ENCODE measurements at places on chromosomes 1 and 21.
A peak's percentile ranks its signal among the peaks of the same experiment; 100 is the strongest.

DNA sequence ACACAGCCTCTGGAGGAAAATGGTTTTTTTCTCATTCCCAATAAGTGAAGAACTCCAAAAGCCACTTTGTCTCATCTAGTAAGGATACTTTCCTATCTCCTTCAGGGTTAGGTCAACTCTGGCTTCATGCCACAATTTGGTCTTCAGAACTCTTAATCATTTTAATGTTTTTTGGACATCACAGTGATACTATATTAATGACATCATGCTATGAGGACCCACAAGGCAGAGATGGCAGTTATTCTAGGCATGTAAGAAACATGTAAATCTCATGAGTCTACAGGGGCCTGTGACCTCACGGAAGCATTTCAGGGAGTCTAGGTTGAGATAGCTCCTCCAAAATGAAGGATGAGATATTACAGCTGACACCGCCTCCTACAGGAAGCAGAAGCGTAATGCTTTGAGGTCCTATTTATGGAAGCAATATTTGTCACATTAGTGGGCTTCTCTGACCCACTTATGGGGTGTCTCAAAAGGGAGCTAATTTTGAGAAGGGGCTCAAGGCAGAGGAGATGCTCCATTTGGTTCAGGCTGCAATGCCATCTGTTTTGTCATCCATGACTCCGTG, 5.0 kb upstream of the GPR137B start:
- peak; percentile 18 for DNase-seq

GRCh38 chr1:171220581-171221054, 27.7 kb upstream of the FMO1 start:
- no peak for DNase-seq

DNA sequence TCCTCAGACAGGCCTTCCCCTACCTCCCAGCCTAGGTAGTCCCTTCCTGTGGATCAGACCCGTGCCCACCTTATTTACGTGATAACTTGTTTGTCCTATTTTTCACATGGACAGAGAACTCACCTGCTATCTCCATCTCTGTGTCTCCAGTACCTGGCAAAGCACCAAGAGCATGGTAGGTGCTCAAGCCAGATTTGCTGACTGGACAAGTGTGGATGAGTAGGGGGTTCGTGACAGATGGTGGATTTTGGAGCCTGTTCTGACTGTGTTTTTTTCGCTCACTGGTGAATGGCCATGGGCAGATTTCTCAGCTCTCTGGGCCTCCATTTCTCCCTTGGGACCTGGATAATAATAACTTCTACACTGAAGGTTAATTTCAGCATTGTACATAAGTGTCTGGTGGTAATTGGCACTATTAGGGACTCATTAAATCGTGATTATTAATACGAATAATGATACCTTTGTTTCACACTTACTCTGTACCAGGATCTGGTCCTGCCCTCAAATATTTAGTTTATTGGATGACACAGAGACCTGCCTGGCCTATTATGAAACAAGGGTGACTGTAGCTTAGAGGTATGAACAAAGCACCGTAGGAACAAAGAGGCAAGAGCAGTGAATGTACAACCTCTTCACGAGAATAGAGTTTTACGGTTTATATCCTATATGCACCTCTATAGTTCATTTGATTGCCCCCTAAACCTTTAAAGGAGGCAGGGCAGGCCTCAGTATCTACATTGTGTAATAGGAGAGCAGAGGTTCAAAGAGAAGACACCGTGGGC, 24.5 kb upstream of the SLC26A9 start:
- no peak for DNase-seq

DNA sequence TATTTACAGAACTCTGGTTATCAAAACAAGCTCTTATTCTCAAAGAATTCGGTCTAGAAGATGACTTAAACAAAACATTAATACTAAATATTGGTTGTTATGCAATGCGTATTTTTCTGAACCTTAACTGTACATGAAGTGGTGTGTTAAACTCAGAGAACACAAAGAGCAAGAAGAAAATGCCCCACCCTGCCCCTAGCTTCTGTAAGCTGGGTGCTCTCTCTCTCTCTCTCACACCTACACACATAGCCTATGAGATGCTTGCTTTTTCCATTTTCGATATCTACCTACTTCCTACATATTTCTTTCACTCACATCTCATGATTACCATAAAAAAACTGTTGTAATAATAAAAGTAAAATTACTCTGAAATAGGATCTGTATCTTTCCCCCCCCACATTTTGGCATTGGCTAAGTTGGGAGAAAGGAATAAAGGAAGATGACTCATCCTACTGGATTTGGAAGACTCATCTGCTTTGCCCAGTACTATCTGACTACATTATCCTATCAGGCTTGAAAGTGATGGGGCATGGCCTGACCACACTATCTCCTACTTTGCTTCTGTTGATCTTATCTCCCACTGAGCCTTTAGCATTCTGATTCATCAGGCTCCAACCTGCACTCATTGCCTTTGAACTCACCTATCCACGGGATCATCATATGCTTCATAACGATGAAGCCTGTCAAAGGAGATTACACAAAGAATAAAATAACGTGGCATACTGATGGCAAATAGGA, 2.9 kb downstream of the CRYZ start:
- peak; percentile 17 for DNase-seq

DNA sequence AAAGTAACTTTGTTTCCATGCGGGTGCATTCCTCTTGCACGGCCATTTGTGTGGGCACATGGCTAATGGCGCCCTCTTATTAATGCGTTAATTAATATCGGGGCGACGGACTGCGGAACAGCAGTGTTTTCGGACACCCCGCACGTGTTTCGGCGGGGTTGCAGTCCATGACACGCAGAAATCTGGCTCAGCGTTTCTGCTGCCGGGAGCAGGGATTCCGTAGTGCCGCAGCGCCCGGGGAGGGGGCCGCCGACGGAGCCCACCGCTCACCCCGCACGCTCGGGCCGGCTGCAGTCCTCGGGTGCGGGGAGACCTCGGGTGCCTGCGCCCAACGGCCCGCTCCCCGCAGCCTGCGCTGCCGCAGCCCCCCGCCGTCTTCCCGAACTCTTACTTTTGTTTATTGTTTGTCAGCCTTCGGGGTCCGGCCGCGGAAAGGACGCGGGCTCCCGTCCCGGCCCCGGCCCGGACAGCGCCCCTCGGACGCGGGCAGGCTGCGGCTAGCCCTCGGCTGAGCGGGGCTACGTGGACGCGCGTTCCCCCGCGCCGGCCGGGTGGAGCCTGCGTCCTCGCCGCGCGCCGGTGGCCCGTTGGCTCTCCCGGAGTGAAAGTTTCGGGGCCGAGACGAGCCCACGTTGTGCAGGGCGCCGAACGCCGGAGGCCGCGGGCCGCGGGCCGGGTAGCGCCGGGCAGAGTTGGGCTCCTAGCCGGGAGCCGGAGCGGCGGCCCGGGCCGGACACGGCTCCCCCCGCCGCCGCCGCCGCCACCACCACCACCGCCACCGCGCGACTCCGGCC, 849 bp downstream of the NFIA start:
- peak; percentile 47 for DNase-seq

DNA sequence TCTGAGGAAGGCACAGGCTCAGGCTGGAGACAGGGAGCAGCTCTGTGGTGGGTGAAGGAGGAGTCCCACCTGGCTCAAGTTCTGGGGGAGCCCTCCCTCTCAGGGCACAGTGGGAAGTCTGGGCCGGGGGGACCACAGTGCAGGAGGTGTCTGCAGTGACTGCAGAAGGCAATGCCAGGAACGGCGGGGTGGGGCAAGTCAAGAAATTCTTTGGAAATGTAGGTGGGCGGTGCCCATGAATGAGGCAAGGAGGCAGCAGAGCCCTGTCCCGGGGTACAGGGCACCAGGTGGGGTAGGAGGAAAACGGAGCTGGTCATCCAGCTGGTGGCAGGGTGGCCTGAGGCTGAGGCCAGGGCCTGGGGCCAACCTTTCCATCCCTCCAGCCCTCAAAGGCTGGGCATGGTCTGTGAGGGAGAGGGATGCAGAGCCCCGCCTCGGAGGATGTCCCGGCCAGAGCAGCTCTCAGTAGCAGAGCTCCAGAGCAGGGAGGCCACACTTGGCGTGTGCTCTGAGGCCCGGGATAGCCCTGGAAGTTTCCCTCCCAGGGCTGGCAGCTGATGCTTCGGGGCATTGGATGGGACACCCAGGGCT, 4.7 kb downstream of the TFF3 start:
- DNase-seq, result no peak

- no peak for DNase-seq
Observed at GRCh38 chr1:220698607-220699016, 8.4 kb downstream of the C1orf115 start.

DNA sequence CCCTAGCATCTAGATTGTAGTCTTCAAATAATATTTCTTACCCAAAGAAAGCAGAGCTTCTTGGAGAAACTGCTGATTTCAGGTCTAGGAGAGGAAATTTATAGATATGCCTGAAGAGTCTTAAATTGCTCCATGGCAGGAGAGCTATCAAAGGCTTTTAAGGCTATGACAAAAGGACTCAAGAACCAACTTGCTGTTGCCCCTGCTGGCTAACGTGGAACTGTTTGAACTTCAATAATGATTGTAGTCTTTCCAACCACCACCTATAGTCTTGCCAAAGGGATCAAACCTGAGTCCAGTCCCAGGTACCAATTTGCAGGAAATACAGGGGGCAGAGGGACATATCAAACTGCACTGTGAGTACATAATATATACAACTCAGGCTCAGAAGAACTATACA, 336.2 kb upstream of the ESRRG start:
- DNase-seq, result no peak

DNA sequence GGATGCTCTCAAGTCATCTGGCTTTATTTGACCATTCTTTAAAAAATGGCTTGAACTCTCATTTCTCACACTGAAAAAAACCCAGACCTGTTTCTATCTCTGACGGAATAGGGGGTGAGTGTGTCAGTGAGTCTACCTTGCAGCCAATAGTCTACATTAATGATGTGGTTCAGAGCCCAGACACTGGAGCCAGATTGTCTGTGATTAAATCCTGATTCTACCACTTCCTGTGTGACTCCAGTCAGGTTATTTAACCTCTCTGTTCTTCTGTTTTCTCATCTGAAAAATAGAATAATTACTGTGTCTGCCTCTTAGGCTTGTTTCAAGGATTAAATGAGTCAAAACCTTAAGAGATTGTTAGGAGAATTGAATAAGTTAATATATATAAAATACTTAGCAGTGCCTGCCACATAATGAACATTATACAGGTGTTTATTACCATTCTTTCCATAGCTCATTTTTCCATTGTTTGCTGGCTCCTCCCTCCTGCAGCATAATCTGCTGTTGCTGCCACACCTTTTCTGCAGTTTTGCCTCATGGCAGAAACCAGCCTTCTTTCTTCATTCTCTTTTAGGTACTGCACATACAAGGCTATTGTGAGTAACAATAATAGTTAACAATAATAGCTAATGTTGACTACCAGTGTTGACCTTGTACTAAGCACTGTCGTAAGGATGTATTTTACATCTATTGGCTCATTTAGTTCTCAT, 157.6 kb upstream of the IVNS1ABP start:
- no peak for DNase-seq

- no peak for DNase-seq
Observed at GRCh38 chr21:25459365-25459764, 147.9 kb downstream of the MRPL39 start.

DNA sequence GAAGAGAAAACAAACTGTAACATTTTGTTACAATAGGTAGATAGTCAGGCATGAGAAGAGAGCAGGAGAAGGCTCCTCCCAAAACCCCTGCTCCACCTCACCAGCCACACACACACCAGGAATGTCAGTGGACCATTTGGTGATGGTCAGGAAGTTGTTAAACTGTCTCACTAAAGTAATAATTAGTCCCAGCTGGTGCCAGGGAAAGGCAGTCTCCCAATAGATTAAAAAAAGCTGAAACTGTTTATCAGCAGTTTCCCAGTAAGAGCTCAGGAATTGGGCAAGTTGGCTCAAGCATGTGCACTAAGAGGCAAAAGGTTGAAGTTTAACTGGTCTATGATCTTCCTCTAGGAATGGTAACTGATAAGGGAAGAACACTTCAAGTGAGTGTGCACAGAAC, 249.6 kb downstream of the COL11A1 start:
- DNase-seq, result no peak

GRCh38 chr1:234091065-234091401, 186.6 kb downstream of the SLC35F3 start:
- DNase-seq, result no peak

DNA sequence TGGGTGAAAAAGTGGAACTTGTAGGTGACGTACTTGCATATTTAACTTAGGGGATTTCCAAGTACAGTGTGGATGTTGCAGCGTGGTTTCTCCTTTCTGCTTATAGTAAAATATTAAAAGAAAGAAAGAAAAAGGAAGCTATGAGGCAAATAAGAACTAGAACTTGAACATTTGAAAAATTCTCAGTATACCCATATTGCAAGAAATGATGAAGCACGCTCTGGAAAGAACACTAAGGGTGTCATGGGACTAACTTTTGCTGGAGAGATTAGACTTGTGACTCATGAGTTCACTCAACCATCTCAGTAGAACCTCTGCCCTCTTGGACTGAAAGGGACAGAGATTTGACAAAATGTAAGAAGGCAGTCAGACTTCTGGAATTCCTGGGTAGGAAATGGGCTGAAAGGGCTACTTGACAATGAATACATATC, 704.5 kb upstream of the ADGRL4 start:
- no peak for DNase-seq

GRCh38 chr1:160108888-160109662, 6.5 kb upstream of the ATP1A2 start:
- peak; percentile 83 for DNase-seq

GRCh38 chr1:21594935-21595897, 73.9 kb downstream of the RAP1GAP start:
- peak; percentile 86 for DNase-seq

GRCh38 chr1:165871311-165872067, 44.1 kb downstream of the UCK2 start:
- peak; percentile 92 for DNase-seq

DNA sequence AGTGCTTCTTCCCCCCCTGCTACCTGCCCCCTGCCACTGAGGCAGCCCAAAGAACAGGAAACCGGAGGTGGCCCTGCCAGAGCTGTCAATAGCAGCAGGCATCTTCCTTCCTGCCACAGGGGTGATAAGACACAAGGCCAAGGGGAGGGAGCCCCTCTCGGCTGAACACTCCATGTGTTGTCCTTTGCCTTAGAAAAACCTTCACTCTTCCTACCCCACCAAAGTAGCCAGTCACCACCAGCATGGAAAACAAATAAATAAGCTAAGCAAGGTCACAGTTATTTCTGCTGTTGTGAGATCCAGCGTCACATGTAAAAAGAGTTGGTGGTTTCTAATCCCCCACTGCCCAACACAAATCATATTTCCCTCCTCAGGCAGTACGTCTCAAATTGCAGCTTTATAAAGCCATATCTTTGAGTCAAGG, 104.8 kb upstream of the DPT start:
- DNase-seq, result peak; percentile 9

GRCh38 chr1:60102267-60103061, 28.9 kb upstream of the C1orf87 start:
- DNase-seq, result no peak

- DNase-seq, result no peak
Observed at GRCh38 chr1:230385930-230386329, 40.2 kb downstream of the PGBD5 start.

DNA sequence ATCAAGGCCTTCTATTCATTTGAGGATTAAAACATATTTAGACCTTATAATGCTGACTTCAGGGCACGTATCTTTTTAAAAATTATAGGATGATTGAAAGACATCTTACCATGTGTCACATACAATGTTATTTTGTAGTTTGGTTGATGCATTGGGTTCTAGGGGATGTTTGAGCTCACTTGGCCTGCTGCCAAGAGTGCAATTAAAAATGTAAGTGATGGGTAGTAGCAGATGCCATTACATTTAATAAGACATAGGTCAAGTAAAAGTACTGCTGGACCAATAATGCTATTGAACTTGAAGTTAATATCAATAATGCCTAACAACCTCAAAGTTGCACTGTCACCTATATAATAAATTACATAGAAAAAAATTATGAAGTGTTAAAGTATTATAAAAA, 616.5 kb upstream of the RGS18 start:
- no peak for DNase-seq
